ENCODE measurements at places on chromosomes 5 and 9.

DNA sequence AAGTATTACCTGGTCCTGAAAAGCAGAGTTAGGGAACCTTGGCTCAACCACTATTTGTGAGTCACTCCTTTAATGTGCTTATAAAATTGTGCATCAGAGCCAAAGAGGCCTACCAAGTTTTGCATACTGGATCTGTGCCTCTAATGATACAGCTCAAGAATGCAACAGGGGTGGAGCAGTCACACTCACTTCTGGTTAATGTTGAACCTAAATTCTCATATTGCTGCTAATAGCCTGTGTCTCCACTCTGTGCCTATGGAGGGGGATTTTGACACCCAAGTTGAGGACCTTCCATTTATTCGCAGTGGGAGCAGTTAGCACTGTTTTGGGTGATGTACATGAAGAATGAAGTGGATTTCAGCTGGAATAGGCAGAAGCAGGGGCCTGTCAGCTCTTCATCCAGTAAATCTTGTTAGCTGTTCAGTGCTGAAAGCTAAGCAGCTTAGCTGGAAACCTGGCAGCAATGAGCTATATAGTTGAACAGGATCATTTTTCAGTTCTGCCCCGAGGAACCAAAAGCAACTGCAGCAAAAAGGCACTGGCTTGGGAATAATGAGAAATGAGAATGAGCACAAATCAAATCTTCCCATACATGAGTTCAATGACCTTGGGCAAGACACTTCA lies 9.7 kb downstream of the SH3TC2 start:
- DNase-seq: no peak

DNA sequence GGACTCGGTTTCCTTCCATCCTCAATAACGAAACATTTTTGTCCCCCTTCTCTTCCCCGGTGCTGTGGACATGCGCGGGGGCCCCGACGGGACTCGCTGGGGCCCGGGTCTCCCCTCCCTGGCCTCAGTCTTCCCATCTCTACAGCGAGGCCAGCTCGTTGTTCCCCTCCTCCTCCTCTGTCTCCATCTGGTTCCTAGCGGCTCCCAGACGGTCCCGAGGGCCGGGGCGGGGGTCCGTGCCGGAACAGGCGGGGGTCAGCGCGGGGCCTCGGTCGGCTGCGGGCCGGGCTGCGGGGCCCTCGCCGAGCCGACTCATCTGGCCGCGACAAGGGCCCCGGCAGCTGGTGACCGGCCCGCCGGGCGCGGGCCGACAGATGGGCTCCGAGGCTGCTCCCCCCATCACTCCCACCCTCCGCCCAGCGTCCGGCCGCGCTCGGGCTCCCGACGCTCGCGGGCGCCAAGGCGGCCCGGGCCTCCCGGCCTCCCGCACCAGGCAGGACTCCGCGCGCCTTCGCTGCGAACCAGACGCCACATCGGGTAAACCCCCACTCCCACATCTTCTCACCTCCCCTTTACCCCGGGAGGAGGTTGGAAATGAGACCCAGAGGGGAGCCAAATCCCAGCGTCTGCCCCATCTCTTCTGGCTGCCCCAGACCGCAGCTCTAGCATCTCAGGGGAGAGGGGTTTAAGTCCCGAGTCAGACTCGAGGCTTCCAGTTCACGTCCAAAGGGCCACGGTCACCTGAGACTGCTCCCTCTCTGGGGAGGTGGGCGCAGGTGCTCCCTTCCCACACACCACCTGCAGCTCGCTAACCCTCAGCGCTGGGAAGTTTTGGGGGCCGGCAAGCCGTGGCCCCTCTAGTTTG lies 8.1 kb downstream of the BARHL1 start:
- no peak for DNase-seq

DNA sequence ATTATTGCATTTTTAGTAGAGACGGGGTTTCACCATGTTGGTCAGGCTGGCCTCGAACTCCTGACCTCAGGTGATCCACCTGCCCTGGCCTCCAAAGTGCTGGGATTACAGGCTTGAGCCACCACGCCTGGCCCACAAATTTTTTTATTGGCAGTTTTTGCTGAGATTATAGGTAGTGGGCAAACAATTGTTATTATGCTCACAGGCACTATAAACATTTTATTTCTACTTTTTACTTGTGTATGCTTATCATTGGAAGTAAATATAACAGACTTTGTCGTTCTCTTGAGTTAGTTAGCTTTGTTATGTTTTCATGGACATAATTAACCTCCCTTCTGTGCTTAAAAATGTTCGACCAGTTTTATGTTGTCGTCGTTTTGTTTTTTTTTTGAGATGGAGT lies 23.9 kb downstream of the UGCG start:
- no peak for DNase-seq

- no peak for DNase-seq
Measured at GRCh38 chr9:16262477-16263261, 607.8 kb downstream of the BNC2 start.

DNA sequence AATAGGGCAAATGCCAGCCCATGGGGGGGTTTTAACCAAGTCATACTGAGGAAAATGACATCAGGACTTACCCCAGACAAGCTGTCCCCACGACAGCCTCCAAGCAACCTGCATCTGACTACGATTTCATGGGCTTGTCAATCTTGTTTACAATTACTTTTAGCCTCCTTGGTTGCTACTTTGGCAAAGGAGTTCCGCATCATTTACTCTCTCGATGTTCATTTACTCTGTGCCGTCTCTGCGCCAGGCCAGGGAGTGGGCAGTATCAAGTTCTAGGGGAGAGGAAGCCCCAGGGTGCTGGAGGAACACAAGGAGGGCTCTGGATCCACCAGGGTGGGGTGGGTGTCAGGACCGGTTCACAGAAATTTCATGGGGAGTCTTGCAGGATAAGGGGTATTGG lies 23.9 kb downstream of the PTPN3 start:
- no peak for DNase-seq

DNA sequence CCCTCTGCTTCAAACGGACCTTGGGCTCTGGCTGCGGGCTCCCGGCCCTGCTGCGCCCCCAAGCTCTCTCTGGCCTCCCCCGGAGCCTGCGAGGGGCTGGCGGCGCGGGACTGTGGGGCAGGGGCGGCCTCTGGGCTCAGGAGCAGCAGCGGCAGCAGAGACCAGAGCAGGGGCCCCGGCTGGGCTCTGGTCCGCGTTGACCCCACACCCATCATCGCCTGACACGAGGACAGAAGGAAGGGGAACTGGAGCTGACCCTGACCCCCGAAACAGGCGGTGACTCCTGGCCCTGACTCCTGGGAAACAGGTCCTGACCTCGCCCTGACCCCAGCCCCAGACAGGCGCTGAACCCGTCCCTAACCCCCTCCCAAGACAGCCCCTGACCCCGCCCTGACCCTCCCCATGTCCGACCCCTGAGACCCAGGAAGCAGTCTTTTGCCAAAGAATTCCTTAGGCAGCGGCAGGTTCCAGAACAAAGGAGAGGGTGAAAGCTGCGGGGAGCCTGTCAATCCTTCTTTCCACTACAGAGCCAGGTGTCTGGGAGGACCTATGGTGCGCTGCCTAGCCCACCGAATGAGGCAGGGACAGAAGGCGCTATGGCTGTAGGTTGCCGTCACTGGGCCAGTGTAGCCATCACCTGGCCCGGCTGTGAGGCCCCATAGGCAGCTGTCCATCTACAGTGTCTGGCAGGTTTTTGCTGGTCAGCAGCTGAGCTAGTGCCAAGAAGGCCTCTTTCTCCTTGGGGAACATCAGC lies 74.7 kb upstream of the SPTLC1 start:
- no peak for DNase-seq

- DNase-seq: no peak
Measured at GRCh38 chr5:135901633-135902032, 6.0 kb upstream of the IL9 start.

GRCh38 chr9:78239506-78239905 lies 3.6 kb downstream of the CEP78 start:
- no peak for DNase-seq

- DNase-seq: no peak
Measured at GRCh38 chr5:943918-944620, 51.4 kb downstream of the TRIP13 start.

DNA sequence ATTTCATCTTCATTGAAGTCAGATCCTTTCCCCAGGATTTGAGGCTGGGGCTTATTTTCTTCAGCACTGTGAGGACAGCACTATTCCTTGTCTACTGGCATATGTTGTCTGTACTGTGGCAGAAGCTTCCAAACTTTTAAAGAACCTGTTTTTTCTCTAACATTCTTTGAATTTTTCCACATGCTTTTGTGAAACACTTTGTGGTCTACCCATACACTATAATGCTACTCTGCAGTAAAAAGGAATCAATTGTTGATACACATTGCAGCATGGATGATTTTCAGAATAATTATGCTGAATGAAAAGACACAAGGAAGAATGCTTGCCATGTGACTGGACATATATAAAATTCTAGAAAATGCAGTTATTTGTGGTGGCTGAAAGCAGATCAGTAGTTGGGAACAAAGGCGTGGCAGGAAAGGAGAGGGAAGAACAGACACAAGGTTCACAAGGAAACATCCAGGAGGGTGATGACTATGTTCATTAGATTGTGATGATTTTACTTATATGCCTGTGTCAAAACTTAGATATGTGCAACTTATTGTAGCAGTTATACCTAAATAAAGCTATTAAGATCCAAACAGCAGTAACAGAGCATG lies 96.8 kb downstream of the WNK2 start:
- no peak for DNase-seq

DNA sequence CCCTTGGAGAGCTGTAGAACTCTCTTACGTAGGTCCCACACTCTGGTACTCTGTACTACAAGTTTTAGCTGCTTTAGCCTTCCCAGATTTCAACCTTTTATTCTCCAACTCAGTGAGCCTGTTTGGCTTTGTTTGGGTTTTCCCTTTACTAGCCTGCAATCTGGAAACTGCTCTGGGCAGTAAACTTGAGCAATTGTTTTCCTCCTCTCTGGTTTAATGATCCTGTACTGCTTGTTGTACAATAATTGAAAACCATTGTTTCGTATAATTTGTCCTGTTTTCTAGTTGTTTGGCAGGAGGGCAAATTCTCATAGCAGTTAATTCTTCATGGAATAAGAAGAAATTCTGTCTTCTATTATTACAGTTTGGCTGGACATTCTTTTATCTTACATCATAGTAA lies 62.8 kb upstream of the TLX3 start:
- no peak for DNase-seq

DNA sequence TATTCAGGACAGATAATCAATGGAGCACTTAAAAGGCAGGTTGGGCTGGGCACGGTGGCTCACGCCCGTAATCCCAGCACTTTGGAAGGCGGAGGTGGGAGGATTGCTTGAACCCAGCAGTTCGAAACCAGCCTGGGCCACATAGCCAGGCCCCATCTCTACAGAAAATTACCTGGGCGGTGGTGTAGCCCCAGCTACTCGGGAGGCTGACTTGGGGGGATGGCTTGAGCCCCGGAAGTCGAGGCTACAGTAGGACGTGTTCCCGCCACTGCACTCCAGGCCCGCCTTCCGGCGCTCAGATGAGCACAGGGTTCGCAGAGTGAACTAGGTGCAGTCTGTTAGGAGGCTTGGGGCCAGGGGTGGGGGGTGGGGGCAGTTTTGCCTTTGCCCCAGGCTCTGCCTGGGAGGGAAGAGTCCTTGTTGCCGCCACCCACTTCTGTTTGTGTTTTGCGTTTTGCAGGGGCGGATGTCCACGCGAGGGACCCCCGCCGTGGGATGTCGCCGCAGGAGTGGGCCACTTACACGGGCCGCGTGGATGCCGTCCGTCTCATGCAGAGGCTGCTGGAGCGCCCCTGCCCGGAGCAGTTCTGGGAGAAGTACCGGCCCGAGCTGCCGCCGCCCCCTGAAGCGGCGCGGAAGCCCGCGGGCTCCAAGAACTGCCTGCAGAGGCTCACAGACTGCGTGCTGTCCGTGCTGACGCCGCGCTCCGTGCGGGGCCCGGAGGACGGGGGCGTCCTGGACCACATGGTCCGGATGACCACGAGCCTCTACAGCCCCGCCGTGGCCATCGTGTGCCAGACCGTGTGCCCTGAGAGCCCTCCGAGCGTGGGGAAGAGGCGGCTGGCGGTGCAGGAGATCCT lies 85.2 kb downstream of the ANKRD33B start:
- no peak for DNase-seq

DNA sequence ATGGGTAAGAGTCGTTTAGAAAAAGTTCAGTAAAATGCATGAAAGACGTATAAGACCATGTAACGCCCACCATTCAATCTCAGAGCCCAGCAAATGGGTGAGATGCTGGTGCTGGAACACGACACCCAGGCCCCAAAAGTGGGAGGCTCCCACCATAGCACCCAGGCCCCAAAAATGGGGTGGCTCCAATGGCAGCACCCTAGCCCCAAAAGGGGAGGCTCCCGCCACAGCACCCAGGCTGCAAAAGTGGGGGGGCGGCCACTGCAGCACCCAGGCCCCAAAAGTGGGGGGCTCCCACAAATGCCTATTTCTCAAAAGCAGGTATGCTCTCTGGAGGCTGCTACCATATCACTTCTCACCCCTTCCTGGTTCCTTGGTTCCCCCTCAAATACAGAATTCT lies 12.7 kb downstream of the FSTL4 start:
- DNase-seq: no peak

DNA sequence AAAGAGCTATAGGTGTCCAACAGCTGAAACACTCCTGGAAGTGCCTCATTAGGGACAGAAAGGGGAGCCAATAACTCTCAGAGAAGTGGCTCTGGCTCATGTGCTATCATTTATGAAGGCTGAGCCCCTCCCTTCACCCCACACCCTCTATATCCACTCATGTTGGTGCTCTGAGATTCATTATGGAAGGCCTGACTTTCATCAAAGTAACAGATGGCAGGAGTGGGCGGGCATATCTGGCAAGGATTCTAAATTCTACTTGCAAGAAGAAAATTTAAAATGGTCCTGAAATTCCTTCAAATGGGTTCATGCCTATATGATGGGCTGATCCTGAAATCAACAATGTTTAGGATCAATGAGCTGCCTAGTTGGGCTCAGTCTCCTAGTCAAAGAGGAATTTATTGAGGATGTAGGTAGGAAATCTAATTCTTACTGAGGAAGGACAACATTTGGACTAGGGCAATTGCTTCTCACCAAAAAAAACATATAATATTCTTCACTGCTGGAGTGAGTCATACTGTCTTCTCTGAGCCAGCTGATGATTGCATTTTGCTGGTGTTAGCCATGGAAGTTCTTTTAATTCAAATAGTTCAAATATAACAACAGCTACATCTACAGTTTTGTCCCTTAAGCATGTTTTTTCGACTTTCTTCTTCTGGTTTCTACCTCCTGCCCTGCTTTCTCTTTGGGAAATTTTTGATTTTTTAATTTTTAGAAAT lies 23.5 kb downstream of the NMRK1 start:
- no peak for DNase-seq

- DNase-seq: no peak
Measured at GRCh38 chr5:35319333-35320002, 89.2 kb upstream of the PRLR start.

GRCh38 chr9:137972988-137973470 lies 95.4 kb downstream of the CACNA1B start:
- DNase-seq: no peak

DNA sequence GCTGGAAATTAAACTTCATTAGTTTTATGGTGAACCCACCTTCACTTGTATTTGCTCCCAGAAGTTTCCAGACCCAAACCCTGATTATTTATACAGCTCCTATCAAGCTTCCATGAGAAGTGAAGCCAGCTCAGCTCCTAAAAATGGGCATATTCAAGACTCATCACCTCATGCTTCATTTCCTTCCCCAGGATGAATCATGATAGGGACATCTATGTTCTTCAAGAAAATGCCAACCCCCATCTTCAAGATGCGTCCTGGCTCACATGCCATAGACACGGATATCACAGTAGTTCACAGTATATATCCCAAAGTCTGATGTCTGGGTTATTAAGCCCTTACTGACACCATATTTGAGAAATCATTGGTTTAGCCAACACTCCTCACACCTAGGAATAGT lies 217.6 kb downstream of the NPR3 start:
- DNase-seq: no peak
